Upper lobe of left lung (tissue), 6 donors: ENCODE measurements at places on chromosomes 6 and 20. TPM values are rescaled to one million over a fixed set of nuclear protein-coding genes. Genes with fewer than 3 reads are reported as not detected.
A peak's percentile ranks its signal among the peaks of the same experiment; 100 is the strongest.

DNA sequence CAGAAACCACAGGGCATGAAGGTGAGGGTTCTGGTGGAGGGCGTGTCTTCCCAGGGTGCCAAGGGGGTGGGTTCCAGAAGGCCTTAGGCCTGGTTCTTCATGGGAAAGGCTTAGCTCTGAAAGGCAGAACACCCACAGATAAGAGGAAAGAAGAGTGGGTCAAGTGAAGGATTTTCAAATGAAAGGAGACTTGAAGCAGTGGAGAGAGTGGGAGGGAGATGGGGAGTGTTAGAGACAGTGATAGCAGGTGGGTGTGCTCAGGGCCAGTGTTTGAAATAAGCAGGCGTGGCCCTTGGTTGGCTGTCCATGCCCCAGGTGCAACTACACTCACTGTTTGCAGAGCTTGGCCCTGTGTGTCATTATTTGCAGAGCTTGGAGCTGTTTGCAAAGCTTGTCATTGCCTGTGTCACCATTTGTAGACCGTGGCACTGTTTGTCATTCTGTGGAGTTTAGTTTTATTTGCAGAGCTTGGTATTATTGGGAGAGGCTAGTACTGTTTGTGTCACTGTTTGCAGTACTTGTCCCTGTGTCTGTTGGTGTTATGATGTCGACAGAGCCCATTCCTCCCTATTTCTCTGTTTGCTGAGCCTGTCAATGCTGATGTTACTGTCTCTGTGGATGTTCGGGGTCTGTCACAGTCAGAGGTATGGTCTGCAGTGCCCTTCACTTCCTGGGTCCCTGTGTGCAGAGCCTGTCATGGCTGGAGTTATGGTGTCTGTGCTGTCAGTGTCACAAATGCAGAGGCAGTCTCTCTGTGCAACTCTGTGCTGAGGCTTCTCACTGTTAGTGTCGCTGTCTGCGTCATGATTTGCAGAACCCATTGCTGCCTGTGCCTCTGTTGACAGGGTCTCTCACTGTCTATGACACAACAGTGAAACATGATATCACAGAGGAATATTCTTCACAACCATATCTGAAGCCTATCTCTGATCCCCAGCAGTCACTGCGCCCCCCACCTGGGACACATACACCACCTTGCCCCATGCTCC, 127.7 kb upstream of the LRFN2 start:
- no peaks in the 10 kb centered on the region for H3K36me3 ChIP-seq
- no peaks in the 10 kb centered on the region for H3K27me3 ChIP-seq
- no peak overlapping the region for H3K27ac ChIP-seq
- peaks cover 7% of the 10 kb centered on the region for H3K4me1 ChIP-seq
- no peak for DNase-seq
- H3K4me3 ChIP-seq = no peak overlapping the region

DNA sequence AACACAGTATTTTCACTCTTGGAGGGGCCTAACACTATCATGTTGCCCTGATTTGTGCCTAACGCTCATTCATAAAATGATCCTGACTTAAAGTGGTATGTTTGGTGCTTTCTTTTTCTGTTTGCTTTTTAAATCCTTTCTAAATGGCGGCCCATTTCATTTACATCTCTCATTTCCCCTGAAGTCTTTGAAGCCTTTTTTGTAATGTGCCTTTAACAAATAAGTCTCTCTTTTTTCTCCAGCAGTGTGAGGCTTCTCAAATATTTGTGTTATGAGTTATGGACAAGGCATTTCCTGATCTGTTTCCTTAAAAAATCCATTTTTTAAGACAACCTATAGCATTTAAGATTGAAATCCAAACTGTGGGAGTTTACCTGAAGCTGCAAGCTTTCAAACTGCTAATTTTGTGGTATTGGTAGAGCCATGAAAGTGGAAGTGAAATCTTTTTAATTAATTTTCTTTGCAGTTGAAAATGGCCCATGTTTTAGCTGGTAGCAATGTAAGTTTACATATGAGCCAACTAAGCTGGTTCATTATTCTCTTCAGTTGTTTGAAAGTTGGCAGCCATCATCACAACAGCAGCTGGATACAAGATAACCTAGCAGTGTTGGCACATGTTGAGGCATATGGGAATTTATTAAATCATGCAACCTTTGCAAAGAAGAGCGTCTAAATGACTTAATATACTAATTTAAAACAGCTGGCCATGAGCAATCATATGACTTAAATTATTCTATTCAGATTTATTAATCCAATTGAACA, 469.7 kb downstream of the CDKAL1 start:
- H3K4me1 ChIP-seq = no peaks in the 10 kb centered on the region
- H3K27ac ChIP-seq = no peak overlapping the region
- H3K27me3 ChIP-seq = no peaks in the 10 kb centered on the region
- DNase-seq = no peak
- H3K36me3 ChIP-seq = no peaks in the 10 kb centered on the region

DNA sequence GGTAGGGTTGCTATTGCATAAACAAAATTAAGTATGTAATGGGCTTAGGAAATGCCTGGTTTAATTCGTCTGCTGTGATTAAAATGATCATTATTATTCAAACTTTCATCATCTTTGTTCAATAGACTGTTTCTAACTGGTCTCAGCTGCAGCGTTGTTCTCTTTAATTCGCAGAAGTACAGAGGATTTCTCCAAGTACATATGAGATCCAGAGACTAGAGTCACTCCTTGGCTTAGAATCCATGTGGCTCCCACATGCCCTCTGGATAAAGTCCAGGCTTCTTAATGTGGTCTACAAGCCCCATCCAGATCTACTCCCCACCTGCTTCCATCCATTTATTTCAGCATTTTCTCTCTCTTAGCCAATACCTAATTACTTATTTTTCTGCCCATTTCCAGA, 1.1 kb upstream of the ZBTB24 start:
- H3K4me1 ChIP-seq = peaks cover 31% of the 10 kb centered on the region
- peak overlapping the region; percentile 94 for H3K27ac ChIP-seq
- peaks cover 15% of the 10 kb centered on the region for H3K36me3 ChIP-seq
- H3K4me3 ChIP-seq = no peak overlapping the region
- no peak for DNase-seq

Gene FLRT3
- total RNA-seq = 19.9 TPM

DNA sequence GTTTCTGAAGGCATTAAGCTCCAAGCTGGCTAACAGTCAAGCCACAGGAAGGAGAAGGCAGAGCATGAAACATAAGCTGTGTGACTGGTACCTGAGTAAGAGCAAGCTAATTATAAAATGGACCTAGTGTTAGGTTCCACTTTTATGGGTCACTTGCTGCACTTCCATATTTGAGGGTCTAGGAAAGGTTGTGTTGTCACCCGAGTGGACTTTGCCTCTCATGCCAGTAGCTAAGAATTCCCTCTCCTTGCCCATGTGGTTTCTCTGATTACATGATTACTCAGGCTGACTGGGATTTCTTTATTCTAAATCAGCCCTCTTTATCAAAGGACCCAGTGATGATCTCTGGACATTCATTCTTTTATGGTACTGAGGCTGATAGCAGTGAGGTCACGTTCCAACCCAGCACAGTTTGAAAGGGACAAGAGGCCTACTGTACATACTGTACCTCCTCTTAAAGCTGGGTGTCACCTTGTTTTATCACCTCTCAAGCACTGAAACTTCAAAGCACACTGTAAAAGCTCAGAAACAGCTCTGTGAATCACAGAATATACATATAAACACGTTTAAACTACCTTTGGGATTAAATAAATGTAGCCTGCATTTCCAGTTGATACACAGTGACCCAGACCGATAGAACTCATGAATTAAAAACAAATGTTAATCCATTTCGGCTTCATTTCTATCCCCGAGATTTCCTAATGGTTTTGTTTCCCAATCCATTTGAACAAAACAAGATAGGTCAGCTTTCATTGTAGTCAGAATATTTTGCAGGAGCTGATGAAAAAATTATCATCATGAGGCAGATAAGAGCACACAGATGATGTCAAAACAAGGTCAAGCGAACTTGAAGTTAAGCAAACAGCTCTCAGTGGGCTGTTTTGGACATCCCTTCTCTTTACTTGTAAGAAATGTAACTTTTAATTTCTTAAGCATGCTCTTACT, 96.5 kb downstream of the ALDH8A1 start:
- no peak overlapping the region for H3K27ac ChIP-seq
- no peak for DNase-seq
- no peaks in the 10 kb centered on the region for H3K36me3 ChIP-seq

Gene MUCL3
- total RNA-seq = 1.8 TPM

Gene TREML1
- total RNA-seq = not detected

DNA sequence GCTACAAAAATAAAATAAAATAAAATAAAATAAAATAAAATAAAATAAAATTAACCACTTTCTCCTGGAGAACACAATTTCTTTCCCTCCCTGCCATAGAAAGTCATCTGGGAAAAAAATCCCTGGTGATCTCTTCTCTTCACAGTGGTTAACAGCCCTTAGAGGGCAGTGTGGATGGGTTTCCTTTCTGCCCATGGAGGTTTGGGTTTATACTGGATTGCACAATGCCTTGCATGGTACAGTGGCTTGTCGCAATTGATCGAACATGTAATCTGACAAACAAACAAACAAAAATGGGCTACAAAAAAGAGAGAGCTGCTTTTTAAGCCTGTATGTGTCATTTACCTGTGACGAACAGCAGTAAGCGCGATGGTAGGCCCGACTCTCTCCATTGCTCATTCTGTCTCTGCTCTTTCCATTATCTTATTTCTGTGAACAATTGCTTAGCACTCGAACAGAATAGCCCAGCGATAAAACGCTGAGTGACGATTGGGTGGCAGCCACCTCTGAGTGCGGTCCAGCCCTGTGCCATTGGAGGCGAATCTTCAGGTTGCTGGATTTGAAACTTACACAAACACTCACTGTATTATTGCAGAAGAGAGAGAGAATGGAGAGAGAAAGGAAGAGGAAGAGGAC, 166.1 kb downstream of the CD83 start:
- H3K27ac ChIP-seq = no peak overlapping the region
- H3K4me1 ChIP-seq = no peaks in the 10 kb centered on the region
- no peaks in the 10 kb centered on the region for H3K36me3 ChIP-seq
- DNase-seq = no peak

GRCh38 chr6:12657884-12658283, 58.7 kb upstream of the PHACTR1 start:
- H3K4me3 ChIP-seq = no peak overlapping the region
- DNase-seq = no peak
- H3K36me3 ChIP-seq = no peaks in the 10 kb centered on the region
- H3K27me3 ChIP-seq = no peaks in the 10 kb centered on the region
- no peak overlapping the region for H3K27ac ChIP-seq
- no peaks in the 10 kb centered on the region for H3K4me1 ChIP-seq

Gene HLA-C
- total RNA-seq = 1,413 TPM

Gene STMND1
- not detected for total RNA-seq

DNA sequence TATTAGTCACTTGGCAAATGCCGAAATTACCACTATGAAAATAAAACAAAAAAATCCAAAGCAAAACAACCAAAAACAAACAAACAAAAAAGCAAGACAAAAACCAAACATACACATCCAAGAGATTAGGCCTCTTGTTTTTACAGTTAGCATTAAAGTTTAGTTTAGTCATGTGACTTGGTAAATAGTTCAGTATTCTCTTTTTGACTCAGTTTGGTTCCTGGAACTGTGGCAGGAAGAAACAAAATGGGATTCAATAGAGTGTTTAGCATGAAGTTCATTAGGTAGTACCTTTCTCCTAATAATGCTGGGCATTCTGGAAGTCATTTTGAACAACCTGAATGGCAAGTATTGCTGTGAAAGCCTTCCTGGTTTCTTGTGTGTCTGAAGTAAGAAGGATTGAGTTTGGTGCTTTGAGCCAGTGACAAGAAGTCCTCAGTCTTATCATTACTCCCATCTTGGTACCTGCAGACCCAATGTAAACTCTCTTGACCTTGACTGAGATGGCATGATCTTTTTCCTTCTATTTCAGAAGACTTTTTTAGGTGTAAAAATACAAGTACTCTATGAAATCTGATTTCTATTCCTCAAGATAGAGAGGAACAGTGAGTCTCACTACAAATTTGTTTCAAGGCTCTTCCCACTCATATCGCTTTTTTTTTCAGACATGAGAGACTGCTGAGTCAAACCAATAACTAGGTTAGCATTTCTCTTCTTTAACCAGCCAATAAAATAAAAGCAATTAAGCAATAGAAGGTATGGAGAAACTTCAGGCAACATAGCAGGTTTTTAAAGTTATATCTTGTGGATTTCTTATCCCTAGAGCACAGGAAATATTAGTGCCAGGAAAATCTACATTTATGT, 223.6 kb upstream of the PREP start:
- no peaks in the 10 kb centered on the region for H3K27me3 ChIP-seq
- no peaks in the 10 kb centered on the region for H3K4me1 ChIP-seq
- DNase-seq = no peak
- H3K27ac ChIP-seq = no peak overlapping the region
- no peaks in the 10 kb centered on the region for H3K36me3 ChIP-seq

DNA sequence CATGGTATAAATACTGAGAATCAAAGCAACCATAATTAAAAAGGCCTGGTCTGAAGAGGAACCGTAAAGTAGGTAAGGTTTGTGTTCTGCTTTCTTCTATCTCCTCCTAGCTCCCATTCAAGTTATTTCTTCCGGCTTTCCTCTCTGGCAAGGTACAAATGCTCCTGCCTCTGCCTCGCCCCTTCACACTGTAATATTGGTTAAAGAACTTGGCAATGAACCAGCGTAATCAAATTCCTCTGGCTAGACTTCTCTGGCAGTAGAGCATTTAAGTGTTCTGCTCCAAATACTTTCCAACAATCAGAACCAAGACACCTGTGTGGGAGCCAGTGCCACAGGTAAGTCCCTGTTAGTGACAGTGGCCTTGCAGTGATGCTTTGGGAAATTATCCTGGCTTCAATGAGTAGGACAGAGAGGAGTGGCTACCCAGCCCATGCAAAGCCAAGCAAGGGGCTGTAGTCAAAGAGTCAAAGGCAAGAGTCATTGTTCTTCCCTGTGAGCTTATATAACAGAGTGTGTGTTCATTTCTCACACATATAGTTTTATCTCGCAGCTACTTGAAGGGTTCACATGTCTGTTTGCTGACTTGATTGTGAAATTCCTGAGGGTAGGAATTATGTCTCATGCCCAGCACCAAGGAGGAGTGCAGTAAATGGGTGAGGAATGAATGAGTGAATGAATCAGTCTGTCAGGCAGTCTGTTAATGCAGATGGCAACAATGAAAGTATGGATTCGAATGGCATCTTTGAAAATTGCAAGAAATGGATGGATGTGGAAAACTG, 329.3 kb downstream of the NRN1 start:
- no peaks in the 10 kb centered on the region for H3K27me3 ChIP-seq
- no peak overlapping the region for H3K4me3 ChIP-seq
- H3K36me3 ChIP-seq = no peaks in the 10 kb centered on the region
- H3K4me1 ChIP-seq = peaks cover 14% of the 10 kb centered on the region
- DNase-seq = no peak
